ENCODE measurements at places on chromosomes 6 and 20.

DNA sequence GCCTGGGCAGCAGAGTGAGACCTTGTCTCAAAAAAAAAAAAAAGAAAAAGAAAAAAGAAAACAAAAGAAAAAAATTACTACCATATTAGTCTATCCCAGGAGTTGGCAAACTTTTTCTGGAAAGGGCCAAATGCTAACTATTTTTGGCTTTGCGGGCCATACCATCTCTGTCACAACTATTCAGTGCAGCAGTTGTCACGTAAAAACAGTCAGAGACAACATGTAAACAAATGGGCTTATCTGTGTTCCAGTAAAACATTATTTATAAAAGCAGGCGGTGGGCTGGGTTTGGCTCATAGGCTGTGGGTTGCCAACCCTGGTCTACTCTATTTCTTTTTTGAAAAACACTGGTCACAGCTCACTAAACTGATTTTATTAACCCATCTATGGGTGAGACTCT, 53.4 kb downstream of the EYA2 start:
- no peak for DNase-seq

DNA sequence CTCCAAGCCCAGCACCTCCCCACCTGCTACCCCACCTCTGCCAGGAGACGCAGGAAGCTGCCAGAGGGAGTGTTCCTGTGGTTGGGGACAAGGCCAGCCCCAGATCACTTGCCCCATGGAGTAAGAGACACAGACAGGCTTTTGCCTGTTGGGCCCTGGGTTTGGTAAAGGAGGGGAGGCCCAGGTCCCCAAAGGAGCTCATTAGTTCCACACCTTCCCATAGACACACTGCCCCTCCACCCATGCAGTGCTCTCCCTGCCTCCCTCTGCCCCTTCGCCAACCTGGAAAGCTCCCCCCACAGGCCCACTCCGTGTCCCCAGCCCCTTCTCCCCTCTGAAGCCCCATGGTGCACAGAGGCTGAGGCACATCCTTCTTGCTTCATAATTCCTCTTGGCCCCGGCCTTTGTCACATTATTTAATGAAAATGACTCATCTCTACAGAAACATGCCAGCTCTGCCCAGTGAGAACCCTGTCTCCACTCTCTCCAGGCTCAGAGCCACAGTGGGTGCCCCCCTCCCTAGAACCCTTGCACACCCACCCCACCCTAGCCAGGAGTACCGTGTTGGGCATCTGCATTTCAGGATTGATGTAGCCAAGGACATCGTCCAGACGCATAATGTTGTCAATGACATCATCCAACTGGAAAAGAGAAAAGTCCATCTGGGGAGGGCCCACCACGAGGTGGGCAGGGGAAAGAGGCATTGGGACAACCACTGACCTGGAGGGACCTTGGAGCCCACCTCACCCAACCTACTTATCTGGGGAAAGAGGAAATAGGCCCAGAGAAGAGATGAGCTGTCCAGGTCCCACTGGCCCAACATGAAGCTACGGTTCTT, 46.0 kb downstream of the TFEB start:
- DNase-seq: no peak

DNA sequence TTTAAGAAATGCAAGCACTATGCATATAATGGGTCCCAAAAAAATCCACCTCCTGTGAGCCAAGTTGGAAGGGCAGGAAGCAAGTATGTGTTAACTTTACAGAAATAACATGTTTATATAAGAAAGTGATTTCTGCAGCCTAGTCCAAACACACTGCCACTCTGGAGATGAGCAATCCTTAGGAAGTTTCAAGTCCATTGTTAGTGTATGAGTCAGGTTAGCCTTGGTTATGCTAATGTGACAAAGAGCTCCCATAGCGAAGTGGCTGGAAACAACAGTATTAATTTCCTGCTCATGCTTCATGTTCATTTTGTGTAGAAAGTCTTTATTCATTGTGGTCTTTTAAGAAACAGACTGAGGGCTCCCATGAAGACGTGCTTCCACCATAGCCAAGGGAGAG, 121.4 kb downstream of the TBXT start:
- no peak for DNase-seq

GRCh38 chr6:26554697-26555504, 16.7 kb downstream of the HMGN4 start:
- DNase-seq: peak; percentile 40

DNA sequence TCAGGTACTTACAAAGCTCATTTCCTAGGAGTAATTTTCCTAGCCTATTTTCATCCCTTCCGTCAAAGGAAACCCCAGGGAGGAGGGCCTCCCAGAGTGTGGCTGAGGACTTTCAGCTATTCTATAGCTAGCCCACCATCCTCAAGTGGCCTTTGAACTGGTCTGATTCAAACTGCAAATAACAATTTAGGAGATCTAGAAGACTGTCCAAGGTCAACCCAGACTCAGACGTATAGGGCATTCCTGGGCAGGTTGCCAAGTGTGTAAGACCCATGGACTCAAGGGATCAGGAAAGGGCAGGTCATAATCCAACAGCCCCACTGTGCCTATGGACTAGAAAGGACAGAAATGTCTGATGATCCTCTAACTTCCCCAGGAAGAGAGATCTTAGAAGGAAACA, 2.1 kb upstream of the RRAGD start:
- no peak for DNase-seq

GRCh38 chr6:168734523-168734922, 293.5 kb downstream of the SMOC2 start:
- no peak for DNase-seq

- no peak for DNase-seq
Measured at GRCh38 chr6:157075549-157076450, 247.5 kb downstream of the TMEM242 start.

DNA sequence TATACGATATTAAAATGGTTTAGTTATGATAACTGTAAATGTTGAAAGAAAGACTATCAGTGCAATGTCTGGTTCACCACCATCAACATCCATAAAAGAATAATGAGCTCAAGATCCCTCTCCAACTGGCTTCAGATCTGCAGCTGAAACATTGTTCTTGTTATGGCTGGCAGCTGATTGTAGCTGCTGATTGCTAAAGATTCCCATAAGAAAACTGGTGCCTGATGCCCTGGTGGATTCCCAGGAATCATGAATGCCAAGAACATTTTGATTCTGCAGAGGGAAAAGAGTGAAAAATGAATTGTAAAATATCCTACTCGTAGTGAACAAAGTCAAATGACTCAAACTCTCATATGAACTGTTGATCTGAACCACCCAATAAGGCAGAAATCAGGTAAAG, 1160.2 kb downstream of the EPHA7 start:
- no peak for DNase-seq

DNA sequence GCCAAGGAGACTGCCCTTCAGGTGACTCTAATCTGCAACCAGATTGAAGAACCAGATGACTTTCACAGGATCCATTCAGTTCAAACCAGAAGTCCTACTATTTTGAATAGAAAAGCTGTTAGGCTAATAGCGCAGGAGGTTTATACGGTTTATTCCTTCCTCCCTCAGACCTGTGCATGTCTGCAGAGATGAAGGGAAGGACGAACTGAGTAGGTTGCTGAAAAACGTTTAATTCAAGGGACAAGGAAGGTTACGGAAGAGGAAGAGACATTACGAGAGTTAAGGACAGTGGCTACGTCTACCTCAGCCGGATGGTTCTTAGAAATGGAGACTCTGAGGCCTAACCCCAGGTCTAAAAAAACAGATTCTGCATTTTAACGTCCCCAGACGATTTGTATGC, 978 bp downstream of the AURKA start:
- no peak for DNase-seq

GRCh38 chr20:50472693-50473664, 37.2 kb upstream of the PTPN1 start:
- no peak for DNase-seq

DNA sequence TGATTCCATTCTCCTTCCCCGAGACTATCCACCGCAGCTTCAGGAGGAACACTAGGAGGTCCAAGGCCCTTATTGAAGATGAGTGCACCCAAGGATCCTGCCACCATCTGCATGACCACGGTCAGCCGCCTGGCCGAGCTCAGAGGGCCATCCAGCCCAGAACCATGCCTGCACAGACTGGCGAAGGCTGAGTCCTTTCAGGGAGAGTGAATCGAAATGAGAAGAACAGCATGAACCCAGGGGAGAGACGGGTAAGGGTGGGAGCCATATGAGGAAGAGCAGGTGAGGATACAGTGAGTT, 26.3 kb downstream of the SERPINB6 start:
- no peak for DNase-seq

DNA sequence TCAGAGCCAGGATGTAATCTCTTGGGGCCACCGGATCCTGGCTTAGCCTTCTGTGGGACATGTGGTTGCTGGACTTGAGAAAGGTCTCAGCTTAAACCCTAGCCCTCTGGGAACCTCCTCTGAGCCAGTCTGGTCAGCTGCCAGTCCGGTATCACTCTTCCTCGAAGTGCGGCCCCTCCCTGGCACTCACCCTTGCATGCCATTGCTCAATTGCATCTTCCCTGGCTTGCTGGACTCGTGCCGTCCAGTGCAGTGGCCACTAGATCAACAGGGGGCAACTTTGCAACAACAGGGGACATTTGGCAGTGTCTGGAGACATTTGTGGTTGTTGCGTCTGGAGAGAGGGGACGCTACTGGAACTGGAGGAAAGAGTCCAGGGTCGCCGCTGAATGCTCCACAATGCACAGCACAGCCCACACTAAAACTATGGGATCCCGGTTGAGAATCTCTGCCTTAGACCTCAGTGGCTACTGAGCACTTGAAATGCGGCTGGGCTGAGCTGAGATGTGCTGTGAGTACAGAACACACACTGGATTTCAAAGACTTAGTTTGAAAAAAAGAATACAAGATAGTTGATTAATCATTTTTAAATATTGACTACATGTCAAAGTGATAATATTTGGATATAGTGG, 152.1 kb downstream of the TFAP2C start:
- no peak for DNase-seq

DNA sequence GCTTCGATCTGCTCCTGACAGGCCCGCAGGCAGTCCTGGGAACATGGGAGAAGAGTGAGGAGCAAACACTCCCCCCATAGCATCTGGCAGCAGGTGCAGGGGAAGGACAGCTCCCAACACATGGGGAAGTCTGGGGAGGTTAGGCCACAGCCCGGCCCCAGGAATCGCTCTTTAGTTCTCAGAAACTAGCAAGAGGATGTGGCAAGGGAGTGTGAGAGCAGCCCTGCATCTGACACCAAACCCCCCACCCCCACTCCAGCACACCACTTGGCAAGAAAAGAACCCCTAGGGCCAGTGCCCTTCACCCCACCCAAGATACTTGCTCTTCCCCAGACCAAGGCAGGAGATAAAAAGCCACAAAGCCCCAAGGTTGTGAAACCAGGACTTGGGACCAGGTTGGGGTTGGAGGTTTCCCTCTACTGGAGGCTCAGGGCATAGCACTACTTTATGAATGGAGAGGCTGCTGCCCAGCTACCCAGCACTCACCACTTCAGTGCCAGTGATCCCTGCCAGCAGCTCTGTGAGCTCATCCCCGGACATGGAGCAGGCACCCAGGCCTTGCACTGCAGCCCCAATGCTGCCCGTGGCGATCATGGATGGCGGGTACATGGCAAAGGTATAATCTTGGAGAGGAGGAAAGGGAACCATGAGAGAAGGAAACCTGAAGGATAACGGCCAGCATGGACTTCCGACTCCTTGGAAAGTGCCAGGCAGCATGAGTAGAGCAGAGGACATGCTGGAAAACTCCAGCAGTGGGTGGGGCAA, 5.4 kb downstream of the CCND3 start:
- DNase-seq: no peak

- no peak for DNase-seq
Measured at GRCh38 chr20:23050847-23051627, 1.6 kb upstream of the THBD start.

DNA sequence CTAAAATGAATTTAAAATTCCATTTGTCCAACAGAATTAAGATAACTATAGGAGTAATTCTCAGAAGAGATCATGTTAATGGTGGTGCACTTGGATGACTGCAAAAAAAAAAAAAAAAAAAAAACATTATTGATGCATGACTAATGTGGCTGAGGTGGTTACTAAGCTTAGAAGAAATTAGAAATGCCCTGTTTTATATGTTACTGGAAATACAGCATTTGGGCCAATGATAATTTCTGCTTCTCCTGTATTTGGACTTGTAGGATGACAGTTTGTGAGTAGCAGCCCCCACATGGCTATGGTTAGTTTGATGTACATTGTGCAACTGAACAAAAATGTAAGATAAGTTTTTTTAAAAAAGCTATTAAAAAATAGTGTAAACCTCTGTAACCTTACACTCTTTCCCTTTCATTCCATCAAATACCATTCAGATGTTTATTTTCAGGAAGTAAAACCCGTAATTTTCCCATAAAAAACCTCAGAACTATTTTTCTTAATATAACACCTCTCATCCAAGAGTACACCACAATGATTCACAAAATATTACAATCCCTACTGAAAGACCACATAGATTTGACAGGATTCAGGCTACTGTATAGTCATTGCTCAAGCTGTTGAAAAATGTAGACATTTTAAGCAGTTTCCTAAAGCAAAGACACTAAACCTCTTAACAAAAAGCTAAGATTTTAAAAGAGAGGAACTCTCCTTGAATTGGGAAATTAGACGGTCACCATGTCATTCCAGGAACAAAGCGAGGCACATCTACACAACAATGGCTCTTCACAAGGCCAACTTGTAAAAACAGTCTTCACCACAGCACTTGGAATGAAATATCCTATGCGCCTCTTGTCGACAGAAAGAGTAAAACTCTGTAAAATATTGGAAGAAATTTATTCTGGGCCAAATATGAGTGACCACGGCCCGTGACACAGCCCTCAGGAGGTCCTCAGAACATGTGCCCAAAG, 83.0 kb downstream of the WDR27 start:
- no peak for DNase-seq

GRCh38 chr20:44304383-44304782, 6.6 kb downstream of the FITM2 start:
- no peak for DNase-seq

- DNase-seq: no peak
Measured at GRCh38 chr6:11085758-11086435, 7.7 kb upstream of the SMIM13 start.

GRCh38 chr20:55888685-55889084, 116.6 kb downstream of the CBLN4 start:
- DNase-seq: no peak

- DNase-seq: no peak
Measured at GRCh38 chr6:32865724-32866443, 11.9 kb downstream of the PSMB9 start.

- DNase-seq: no peak
Measured at GRCh38 chr20:62965363-62965771, 12.9 kb downstream of the SLC17A9 start.

DNA sequence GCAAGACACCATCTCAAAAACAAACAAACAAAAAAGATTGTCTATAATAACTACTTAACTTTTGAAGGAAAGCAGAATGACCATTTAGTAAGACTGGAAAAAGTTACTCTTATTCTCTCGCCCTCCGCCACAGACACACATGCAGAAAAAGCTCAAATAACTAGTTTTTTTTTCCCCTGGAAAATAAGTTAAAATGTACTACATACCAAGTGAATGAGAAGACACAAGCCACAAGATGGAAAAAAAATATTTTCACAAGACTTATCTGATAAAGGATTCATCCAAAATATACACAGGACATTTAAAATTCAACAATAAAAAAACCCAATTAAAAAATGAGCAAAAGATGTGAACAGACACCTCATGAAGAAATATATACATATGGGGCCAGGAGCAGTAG, 31.9 kb downstream of the NUDT3 start:
- no peak for DNase-seq

- DNase-seq: no peak
Measured at GRCh38 chr6:139114746-139115145, 20.1 kb upstream of the HECA start.

- DNase-seq: no peak
Measured at GRCh38 chr20:24986436-24987015, 6.0 kb downstream of the APMAP start.
